ENCODE measurements at places on chromosomes 16 and 17. TPM values are rescaled to one million over a fixed set of nuclear protein-coding genes. Genes with fewer than 3 reads are reported as not detected.

- no peaks in the 10 kb centered on the region for H3K27me3 ChIP-seq
- no peak overlapping the region for H3K4me3 ChIP-seq
- H3K36me3 ChIP-seq: no peaks in the 10 kb centered on the region
- H3K4me1 ChIP-seq: no peaks in the 10 kb centered on the region
- no peak for DNase-seq
Measured at GRCh38 chr16:88561485-88562359, 8.5 kb upstream of the ZC3H18 start.

The EXOC3L1 gene
- 0.57 TPM for total RNA-seq

DNA sequence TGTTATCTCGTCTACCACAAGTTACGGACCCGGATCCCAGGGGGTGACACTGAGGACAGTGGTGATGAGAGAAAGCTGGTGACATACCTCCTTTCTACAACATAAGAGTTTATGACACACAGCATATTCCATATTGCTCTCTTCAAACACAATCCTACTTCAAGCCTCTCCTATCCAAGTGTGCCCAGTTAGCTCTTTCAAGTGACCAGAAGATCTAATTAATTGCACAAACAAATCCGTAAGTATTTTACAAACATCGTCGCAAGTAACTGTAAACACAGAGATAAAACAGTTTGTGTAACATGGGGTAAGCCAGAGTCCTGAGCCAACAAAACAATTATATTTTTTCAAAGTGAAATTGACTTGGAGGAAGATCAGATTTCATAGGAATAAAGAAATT lies 235.0 kb downstream of the CHD9NB start:
- H3K27ac ChIP-seq: no peak overlapping the region
- no peaks in the 10 kb centered on the region for H3K27me3 ChIP-seq
- no peak overlapping the region for H3K4me3 ChIP-seq

DNA sequence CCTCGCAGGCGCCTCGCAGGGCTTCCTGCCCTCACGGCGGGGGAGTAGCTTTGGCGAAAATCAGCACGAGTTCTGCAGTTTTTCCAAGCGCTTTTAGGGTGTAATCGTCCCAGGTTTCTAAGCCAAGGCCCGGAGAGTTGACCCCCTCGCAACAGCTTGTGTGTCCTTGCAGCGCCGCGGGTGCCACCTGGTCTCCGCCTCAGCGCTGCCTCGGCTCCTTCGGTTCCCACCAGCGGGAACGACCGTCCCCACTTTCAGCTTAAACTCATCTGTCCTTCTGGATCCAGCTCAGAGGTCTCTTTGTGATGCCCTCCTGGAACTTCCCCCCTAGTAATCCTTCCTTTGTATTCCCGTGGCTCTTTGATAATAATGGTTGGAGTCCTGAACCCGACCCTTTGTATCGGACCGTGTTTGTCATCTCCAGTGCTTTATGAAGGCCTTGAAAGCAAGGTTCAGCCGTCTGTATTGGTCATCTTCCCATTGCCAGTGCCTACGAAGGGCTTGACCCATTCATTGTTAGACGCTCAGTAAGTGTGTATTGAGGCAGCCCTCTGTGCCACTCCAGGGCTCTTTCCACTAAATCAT lies 858 bp upstream of the SMARCE1 start:
- no peaks in the 10 kb centered on the region for H3K27me3 ChIP-seq
- peaks cover 13% of the 10 kb centered on the region for H3K36me3 ChIP-seq
- peak overlapping the region; percentile 99 for H3K27ac ChIP-seq
- H3K4me3 ChIP-seq: peak overlapping the region; percentile 84

All from thymus (tissue), 14 donors.